Nasal cavity respiratory epithelium epithelial cell of viscerocranial mucosa (primary cell): ENCODE measurements at places on chromosomes 16 and 17. TPM values are rescaled to one million over a fixed set of nuclear protein-coding genes. Genes with fewer than 3 reads are reported as not detected.

Gene SEPTIN1
- 0.07 TPM in 1 of 2 replicates, not detected in the other for total RNA-seq

Gene EFCAB13
- total RNA-seq: 3.1 and 8.0 TPM in 2 replicates

Gene EVI2B
- total RNA-seq: under 0.01 TPM in 1 of 2 replicates, not detected in the other

Gene CDH5
- total RNA-seq: under 0.01 TPM in 2 replicates

Gene OTOP2
- 0.34 TPM in 1 of 2 replicates, not detected in the other for total RNA-seq

Gene ZFP90
- 24.9 and 33.6 TPM in 2 replicates for total RNA-seq

Gene POLR2C
- 101 and 122 TPM in 2 replicates for total RNA-seq

Gene PCGF2
- 2.4 and 2.6 TPM in 2 replicates for total RNA-seq

Gene KCNJ18
- total RNA-seq: not detected in 2 replicates

Gene SECTM1
- 11.6 and 18.5 TPM in 2 replicates for total RNA-seq

Gene KREMEN2
- 3.8 and 10.2 TPM in 2 replicates for total RNA-seq

Gene NAA60
- 6.5 and 17.8 TPM in 2 replicates for total RNA-seq

Gene MRTFB
- 7.5 and 25.8 TPM in 2 replicates for total RNA-seq

Gene RBFOX1
- not detected in 2 replicates for total RNA-seq

Gene MFSD6L
- total RNA-seq: under 0.01 and 0.07 TPM in 2 replicates

Gene MILR1
- total RNA-seq: 0.14 and 0.68 TPM in 2 replicates

Gene PITPNM3
- total RNA-seq: 28.4 and 59.1 TPM in 2 replicates

Gene NPW
- under 0.01 TPM in 1 of 2 replicates, not detected in the other for total RNA-seq

Gene TUFM
- total RNA-seq: 112 and 150 TPM in 2 replicates

Gene SLC22A31
- 0.14 and 0.34 TPM in 2 replicates for total RNA-seq

Gene CDH11
- total RNA-seq: 7.9 and 12.4 TPM in 2 replicates

Gene CHAD
- not detected in 2 replicates for total RNA-seq

Gene TBC1D3G
- total RNA-seq: not detected in 2 replicates

Gene C16orf92
- not detected in 2 replicates for total RNA-seq

Gene HAGH
- 56.7 and 77.9 TPM in 2 replicates for total RNA-seq

Gene NACA2
- not detected in 2 replicates for total RNA-seq

Gene OR1F1
- 0.14 TPM in 1 of 2 replicates, not detected in the other for total RNA-seq

Gene SETD6
- 15.0 and 19.9 TPM in 2 replicates for total RNA-seq

Gene OR1A1
- total RNA-seq: under 0.01 TPM in 1 of 2 replicates, not detected in the other

Gene ABCC11
- total RNA-seq: 0.21 and 0.34 TPM in 2 replicates

Gene YBX2
- total RNA-seq: 0.34 and 1.1 TPM in 2 replicates

Gene FAM171A2
- 0.34 and 1.4 TPM in 2 replicates for total RNA-seq

Gene APOH
- not detected in 2 replicates for total RNA-seq

Gene CCR7
- not detected in 2 replicates for total RNA-seq

Gene MYH3
- 0.64 and 0.68 TPM in 2 replicates for total RNA-seq

Gene FGF11
- total RNA-seq: 19.1 and 44.3 TPM in 2 replicates

Gene KATNB1
- total RNA-seq: 31.4 and 33.2 TPM in 2 replicates

Gene SRL
- under 0.01 TPM in 2 replicates for total RNA-seq

Gene HS3ST4
- not detected in 2 replicates for total RNA-seq

Gene CCL11
- not detected in 2 replicates for total RNA-seq

Gene PMM2
- 24.3 and 36.9 TPM in 2 replicates for total RNA-seq

Gene CARD14
- total RNA-seq: 1.0 and 10.9 TPM in 2 replicates

Gene SULT1A2
- 0.21 TPM in 1 of 2 replicates, not detected in the other for total RNA-seq

Gene MMP2
- total RNA-seq: 2.1 and 29.1 TPM in 2 replicates

Gene SHISA9
- under 0.01 TPM in 2 replicates for total RNA-seq

Gene IGSF6
- total RNA-seq: 0.07 and 0.68 TPM in 2 replicates

Gene CCL18
- not detected in 2 replicates for total RNA-seq

Gene TMEM220
- under 0.01 and 0.36 TPM in 2 replicates for total RNA-seq

Gene MYH11
- total RNA-seq: 0.07 TPM in 1 of 2 replicates, not detected in the other

Gene KDM6B
- total RNA-seq: 5.5 and 35.3 TPM in 2 replicates

Gene GNG13
- total RNA-seq: not detected in 2 replicates

Gene KRTAP2-1
- not detected in 2 replicates for total RNA-seq

Gene TP53TG3F
- not detected in 2 replicates for total RNA-seq

Gene MAP2K4
- total RNA-seq: 42.0 and 42.7 TPM in 2 replicates

Gene HOXB9
- under 0.01 TPM in 1 of 2 replicates, not detected in the other for total RNA-seq

Gene TERB1
- under 0.01 and 0.14 TPM in 2 replicates for total RNA-seq

Gene ST6GALNAC1
- 1.7 and 9.3 TPM in 2 replicates for total RNA-seq
